Tibial artery (tissue), 4 donors: ENCODE measurements at places on chromosomes 3 and 15.
A peak's percentile ranks its signal among the peaks of the same experiment; 100 is the strongest.

DNA sequence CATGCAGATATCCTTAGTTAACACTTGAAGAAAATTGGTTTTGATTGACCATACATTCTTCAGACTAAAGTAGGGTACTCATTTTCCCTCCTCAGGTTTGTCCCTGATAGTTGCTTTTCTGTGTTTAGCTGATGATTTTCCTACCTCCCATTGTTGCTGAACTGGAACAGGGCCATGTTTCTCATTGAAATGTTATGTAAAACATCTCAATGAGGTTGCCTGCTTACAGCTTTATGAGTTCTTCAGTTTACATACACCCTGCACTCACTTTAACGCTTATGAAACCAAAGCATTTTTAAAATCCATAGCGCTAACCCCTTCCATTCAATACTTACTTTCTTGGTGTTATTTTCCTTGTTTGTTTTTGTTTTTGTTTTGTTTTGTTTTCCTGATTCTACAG is 61.9 kb downstream of the HMG20A start:
- DNase-seq = no peak

DNA sequence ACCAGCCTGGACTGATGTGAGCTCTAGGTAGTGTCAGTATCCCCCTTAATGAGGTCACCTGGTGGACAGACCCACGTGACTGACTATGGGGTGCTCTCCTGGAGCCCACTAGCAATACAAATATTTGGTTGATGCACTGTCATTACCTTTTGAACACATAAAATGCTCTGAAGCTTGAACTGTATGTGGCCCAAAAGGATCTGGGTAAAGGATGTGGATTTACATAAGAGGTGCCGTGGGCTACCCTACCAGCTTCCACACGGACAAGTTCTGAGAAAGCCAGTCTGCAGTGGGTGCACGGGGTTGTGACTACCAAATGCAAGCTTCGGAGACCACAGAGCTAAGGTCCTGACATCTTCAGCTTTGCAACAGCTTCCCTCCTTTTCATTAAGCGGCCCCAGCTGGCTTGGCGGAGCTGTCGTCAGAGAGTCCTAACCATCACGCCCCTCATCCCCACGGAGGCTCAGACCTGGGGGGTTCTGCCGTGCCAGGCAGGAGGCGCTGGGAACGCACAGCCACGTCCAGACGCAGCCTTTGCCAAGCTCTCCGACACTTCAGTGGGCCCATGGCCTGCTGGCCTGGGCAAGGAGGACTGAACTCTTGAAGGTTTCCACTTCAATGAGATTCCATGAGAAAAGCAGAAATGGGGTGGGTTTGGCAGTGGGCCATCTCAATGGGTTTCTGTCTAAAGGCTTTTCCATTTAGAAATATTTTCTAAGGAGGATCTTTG is 228.3 kb downstream of the ADAMTS17 start:
- DNase-seq = peak; percentile 10

DNA sequence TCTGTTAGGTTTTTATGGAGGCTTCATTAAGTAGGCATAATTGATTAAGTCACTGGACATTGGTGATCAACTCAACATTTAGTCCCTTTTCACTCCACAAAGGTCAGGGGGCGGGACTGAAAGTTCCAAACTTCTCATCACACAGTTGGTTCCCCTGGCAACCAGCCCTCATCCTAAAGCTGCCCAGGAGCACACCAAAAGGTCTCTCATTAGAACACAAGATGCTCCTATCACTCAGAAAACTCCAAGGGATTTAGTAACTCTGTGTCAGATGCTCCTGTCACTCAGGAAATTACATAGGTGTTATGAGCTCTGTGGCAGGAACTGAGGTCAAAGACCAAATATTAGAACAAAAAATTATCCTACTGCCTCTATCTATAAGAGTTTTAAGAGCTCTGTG is 321.5 kb downstream of the OTOL1 start:
- no peak for DNase-seq

DNA sequence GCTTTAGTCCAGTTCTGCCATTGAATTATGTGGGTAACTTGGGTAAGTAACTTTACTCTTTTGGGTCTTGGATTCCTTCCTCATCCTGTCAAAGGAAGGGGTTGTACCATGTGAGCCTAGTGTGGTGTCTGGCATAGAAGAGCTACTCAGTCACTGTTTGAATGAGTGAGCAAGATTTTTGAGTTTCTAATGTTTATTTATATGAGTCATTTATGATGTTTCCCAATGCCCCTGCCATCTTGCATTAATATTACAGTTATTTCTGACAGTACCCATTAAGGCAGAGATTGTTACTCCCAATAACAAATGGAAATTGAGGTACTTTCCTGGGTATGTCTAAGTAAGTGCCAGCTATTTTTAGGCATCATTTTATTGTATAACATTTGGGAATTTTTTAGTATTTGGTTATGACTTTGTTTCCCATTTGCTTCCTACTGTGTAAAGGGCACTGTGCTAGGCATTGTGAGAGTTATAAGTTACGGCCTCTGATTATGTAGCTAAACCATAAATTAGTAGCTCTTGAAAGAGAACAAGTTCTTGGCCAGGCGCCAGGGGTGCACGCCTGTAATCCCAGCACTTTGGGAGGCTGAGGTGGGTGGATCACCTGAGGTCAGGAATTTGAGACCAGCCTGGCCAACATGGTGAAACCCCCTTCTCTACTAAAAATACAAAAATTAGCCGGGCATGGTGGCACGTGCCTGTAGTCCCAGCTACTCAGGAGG is 23.5 kb downstream of the NR1D2 start:
- DNase-seq = no peak

DNA sequence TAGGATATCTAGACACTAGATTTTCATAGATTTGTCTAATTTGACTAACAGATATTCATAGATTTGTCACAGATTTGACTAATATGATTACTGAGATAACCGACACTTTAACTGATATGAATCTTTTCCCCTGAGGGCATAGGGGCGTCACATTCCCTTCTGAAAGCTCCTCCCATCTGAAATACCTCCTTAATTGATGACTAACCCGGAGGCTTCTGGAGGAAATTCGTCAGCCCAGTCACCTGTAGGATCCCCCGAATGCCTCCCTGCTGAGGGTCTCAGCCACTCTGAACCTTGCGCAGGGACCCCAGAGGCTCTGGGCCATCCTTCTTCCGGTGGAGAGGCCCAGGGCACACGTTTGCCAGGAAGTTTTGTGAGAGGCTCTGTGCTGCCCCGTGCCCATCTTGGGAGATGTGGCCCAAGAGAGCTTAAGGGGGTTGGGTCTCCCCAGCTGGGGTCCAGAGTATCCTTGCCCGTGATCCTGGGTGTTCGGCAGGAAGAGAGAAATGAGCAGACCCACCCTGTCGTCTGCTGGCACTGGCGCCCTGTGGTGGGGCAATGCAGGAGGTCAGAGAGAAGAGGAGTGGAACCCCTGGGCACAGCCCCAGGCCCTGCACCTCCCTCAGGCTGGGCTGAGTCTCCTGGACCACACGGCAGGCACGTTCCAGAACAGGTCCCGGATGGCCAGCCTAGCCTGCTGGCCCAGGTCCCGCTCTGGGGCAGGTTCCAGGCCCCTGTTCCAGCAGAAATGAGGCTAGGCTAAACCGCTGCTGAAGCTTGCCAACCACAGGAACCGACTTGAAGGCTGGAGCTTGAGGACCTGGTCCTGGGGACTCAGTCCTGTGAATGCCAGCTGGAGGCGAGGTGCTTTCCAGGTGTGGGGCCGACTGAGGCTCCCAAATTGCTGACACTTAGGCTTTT is 1.7 kb downstream of the PLA2G4D start:
- no peak for DNase-seq

DNA sequence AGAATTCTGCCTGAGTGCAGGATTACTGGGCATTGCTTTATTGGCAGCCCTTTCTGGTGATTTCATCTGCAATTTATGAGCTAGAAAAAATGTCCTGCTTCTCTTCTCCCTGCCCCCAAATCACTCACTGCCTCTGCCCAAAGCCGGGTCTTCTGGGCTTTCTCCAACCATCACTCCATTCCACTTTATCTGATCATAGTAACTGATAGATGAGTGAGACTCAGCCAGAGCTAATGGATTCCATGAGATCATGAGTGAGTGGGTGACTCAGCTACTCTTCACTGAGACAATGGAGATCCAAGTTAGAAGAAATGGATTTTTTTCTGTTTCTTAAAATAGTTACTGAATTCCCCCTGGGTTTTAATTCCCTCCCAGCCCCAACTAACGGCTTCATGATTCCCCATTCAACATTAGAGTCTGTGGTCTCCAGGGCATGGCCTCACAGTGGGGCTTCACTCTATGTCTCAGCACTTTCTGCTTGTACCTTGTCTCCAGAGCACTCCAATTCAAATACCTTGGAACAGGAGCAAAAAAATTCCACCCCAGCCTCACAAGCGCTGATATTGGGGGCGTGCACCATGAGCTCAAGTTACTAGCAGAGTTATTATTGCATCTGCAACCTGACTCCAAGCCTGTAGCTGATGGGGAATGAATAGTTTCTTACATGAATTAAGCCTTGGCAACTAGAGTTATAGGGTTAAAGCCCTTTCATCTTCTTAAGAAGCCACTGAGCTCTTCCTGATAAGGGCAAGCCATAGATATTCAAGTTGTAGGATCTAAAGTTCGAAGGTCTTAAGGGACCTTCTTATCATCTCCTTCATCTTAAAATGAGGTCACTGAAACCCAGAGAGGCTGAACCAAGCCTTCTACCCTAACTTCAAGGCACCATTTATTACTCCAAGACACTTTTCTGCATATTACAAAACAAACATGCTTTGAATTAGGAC is 85.9 kb downstream of the AGBL1 start:
- no peak for DNase-seq

- no peak for DNase-seq
Measured at GRCh38 chr3:170418422-170419398, at the start of gene CLDN11. Gene CLDN11 (plus strand): TSS chr3:170418868. CDS start chr3:170419067, 199 bp downstream.

GRCh38 chr15:73851689-73852088 is 21.7 kb upstream of the TBC1D21 start:
- no peak for DNase-seq

DNA sequence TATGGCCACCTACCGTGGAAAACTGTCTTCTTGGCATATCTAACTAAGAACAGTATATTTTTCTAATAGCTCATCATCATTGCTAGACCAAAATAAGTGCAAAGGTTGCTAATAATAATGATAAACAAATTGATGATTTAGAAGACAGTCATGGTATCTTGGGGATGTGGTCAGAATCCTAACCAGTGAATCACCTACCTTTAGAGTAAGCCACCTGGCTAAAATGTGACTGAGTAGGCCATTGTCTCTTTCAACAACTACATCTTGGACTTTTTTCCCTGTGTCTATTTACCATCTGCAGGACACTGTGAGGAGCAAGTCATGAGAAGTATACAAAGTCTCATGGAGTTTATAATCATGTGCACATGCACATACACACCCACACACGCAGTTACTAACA is 273.5 kb upstream of the SEMA6D start:
- DNase-seq = no peak

GRCh38 chr3:184601576-184602371 is 40.2 kb downstream of the EPHB3 start:
- peak; percentile 16 for DNase-seq

- DNase-seq = no peak
Measured at GRCh38 chr3:156483961-156484787, 70.7 kb downstream of the SSR3 start.

GRCh38 chr15:44736181-44736765 is at the start of gene TRIM69:
Gene TRIM69 (plus strand): TSS chr15:44736528. CDS start chr15:44736705, 177 bp downstream.
- DNase-seq = no peak

DNA sequence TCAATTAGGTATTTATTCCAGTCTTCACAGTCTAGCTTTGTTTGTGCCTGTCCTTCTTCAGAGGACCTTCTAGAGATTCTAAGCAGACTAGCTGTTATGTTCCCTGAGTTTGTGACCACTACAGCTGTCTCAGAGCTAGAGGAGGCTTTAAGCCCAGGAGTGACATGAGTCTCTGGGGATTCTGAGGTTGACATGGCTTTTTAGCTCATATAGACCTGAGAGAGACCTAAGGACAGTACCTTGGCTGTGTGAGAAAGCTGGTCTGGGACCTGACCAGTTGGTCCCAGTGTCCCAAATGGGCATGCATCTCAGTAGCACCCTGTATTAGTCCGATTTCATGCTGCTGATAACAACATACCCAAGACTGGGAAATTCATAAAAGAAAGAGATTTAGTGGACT is 330.2 kb downstream of the DIPK2A start:
- DNase-seq = no peak

DNA sequence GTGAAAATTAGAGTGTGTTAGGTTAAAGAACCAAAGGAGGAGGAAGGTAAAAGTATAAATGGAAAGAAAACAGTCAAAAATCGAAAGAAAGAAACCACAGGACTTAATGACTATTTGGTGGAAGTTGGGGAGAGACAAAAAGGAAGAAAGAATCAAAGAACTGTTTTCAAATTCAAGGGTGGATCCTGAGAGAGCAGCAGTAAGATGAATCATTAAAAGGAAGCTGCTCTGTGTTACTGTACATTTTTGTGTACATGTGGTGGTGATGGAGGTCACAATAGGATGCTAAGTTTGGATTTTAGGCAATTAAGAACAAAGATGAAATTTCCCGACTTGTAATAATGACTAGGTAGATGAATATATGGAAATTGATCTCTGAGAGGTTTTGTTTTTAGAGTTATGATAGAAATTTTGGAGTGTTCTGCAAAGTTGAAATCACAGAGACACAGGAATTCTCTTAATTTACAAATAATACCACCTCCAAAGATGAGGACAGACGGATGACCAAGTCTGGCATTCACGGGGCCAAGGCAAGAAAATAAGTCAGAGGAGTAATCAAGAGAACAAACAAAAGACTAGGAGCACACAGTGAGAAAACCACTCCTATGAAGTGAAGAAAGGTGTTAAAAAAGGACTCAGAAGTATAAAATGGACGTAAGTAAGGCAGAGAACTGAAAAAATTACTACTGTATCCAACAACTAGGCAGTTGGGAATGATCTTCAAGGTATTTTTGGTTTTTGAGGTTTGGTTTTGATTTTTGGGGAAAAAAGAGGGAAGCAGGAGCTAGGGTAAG is 7.1 kb downstream of the DHX36 start:
- DNase-seq = no peak

- DNase-seq = peak; percentile 9
Measured at GRCh38 chr3:127448161-127448561, 142.4 kb downstream of the TPRA1 start.

GRCh38 chr3:117003501-117003900 is 293.9 kb downstream of the TUSC7 start:
- no peak for DNase-seq

- peak; percentile 69 for DNase-seq
Measured at GRCh38 chr3:160869825-160870224, 113.8 kb downstream of the PPM1L start.

DNA sequence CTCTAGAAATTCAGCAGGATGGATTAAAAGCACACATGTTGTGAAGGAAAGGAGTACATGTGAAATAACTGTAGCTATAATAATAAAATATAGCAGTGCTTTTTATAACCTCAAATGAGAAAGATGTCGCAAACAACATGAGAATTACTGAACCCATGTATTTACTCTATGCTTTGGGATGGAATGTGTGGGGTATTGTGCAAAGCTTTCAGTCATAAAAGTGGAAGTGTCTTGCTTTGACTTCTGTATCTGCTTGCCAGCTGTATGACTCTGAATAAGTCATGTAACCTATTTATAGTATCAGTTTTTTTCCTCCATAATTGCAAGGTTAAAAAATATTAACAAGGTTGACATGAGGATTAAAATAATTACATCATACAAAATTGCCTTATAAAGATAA is 519.3 kb upstream of the CADM2 start:
- DNase-seq = no peak
